Fibroblast of the aortic adventitia (primary cell): ENCODE measurements at places on chromosomes 5 and 9. TPM values are rescaled to one million over a fixed set of nuclear protein-coding genes. Genes with fewer than 3 reads are reported as not detected.

The OR1L4 gene
- not detected in 2 replicates for total RNA-seq

The CTSL gene
- 510 and 513 TPM in 2 replicates for total RNA-seq

The AJM1 gene
- total RNA-seq: 1.1 and 1.3 TPM in 2 replicates

The EQTN gene
- total RNA-seq: not detected in 2 replicates

The ROPN1L gene
- 0.63 TPM in 1 of 2 replicates, not detected in the other for total RNA-seq

The SMIM33 gene
- not detected in 2 replicates for total RNA-seq

The PTGDS gene
- 27.6 and 32.8 TPM in 2 replicates for total RNA-seq

The AQP7 gene
- 0.09 TPM in 1 of 2 replicates, not detected in the other for total RNA-seq

The DAB2 gene
- total RNA-seq: 217 and 1,070 TPM in 2 replicates

The IFNB1 gene
- total RNA-seq: not detected in 2 replicates

The SLC1A1 gene
- 9.6 and 41.7 TPM in 2 replicates for total RNA-seq

The BHMT2 gene
- total RNA-seq: 5.0 and 6.8 TPM in 2 replicates

The SLC36A1 gene
- total RNA-seq: 6.8 and 15.2 TPM in 2 replicates

The CCL19 gene
- total RNA-seq: not detected in 2 replicates

The FOXD4L3 gene
- 0.09 TPM in 1 of 2 replicates, not detected in the other for total RNA-seq

The GFI1B gene
- total RNA-seq: not detected in 2 replicates

The LCN15 gene
- not detected in 2 replicates for total RNA-seq
